Mucosa of gallbladder (tissue), 1 donor: ENCODE measurements at places on chromosomes 6 and 20. TPM values are rescaled to one million over a fixed set of nuclear protein-coding genes. Genes with fewer than 3 reads are reported as not detected.

- DNase-seq: peak; percentile 66
These were observed 7.1 kb upstream of the CAPN11 start for GRCh38 chr6:44151348-44152108.

DNA sequence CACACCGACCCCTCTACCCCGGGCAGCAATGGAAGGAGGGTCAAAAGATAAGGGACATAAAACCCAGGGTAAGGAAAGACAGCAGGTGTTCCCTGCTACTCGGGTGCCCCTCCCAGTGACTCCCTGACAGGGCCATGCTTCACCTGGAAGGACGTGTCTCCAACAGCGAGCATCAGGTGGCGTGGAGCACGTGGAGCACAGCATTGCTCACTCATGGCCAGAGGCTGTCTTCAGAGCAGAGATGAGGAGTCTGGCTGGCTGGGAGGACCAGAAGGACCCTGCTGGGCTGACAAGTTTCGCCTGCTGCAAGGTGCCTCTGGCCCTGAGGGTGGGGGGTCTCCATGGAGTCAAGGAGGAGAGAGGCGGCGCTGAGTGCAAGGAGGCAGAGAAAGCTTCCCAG lies 15.3 kb upstream of the CDH22 start:
- no peak for DNase-seq

DNA sequence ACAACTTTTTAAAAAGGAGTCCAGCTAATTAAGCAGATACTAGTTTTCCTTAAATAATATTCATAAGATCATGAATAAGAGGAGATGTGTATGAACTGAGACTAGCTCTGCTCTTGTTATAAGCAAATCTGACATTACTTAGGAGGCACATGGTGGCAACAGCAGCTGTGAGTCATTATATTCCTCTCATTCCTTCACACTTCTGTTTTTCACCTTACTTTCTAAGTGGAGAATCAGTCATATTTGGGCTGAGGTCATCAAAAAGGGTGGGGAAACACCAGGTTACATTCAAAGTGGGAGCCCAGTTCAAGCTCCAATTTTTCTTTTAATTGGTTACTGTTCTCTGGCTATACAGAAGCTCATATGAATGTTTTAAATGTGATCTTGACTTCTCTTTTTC lies 6.0 kb upstream of the RIPPLY2 start:
- DNase-seq: no peak

DNA sequence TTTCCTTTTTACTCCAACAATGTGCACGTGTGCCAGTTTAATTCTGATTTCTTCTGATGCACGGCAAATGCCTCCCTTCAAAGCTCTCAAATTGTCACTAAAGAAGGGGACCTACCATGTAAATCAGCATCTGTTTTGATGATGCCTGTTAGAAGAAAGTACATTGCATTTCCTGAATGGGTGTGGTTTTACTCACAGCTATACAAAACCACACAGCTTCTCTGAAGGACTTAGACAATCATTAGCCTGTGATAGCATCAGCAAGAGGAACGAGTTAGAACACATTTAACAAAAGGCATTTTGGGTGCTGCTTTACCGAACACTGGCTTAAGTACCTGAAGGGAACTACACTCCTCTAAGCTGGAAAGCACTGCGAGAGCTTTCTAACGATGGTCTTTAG lies 109.4 kb downstream of the ATXN1 start:
- no peak for DNase-seq

DNA sequence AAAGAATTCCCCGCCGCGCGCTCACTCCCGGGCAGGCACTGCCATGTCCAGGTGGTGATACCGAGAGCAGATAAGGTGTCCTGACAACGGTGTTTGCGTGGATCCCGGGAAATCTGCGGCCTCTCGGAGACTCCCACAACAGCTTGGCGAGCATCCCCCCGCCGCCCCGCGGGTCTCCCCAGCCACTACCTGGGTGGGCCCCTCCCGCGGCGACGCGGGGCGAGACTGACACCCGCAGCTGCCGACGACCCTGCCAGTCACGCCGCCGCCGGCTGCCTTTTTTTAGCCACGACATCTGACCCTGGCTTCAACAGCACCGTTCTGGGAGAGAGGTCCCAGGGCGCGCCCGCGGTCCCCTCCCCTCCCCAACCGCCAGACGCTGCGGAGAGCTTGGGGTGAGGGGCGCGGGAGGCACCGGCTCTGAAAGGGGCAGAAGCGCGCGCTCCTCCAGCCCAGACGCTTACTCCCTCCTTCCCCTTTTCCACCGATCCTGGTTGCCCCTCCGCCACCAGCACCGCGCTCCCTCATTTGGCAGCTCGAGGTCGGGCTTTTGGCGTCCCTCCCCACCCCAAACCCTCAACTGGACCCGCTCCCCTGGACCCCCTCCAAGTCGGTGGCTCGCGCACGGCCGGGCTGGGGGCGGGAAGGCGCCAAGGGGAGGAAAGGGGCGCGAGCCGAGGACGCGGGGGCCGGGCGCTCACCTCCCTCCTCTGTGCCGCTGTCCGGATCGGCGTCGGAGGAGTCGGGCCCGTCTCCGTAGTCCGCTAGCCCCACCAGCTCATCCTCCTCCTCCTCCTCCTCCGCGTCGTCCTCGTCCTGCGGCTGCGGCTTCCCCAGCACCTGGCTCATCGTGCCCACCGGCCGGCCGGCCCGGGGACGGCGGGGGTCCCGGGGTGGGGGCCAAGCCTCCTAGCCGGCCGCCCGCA lies 665 bp downstream of the RRAGD start:
- DNase-seq: peak; percentile 14

- peak; percentile 76 for DNase-seq
These were observed 18.2 kb upstream of the SRC start for GRCh38 chr20:37327748-37328147.

- DNase-seq: no peak
These were observed 4.4 kb downstream of the MOCS1 start for GRCh38 chr6:39929733-39930461.

DNA sequence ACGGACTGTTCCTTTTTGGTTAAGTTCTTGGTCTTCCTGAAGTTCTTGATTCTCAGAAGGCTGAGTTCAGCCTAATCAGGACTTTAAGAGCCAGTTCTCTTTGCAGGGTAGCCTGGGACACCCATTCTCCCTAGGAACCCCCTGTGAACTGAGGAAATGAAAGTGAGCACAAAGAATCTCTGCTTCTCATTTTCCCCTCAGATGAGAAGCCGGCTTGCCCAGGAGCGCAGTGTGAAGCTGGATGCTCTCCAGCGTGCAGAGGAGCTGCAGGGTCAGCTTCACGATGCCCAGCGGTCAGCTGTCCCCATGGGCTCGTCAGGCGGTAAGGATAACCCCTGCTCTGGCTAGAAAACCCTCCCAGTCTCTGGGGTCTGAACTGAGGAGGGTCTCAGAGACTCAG lies 34.0 kb downstream of the CD164 start:
- DNase-seq: no peak

GRCh38 chr6:89321131-89321970 lies 6.3 kb upstream of the GABRR2 start:
- DNase-seq: peak; percentile 51

- DNase-seq: no peak
These were observed 309.8 kb upstream of the SUPT3H start for GRCh38 chr6:45687570-45687969.

DNA sequence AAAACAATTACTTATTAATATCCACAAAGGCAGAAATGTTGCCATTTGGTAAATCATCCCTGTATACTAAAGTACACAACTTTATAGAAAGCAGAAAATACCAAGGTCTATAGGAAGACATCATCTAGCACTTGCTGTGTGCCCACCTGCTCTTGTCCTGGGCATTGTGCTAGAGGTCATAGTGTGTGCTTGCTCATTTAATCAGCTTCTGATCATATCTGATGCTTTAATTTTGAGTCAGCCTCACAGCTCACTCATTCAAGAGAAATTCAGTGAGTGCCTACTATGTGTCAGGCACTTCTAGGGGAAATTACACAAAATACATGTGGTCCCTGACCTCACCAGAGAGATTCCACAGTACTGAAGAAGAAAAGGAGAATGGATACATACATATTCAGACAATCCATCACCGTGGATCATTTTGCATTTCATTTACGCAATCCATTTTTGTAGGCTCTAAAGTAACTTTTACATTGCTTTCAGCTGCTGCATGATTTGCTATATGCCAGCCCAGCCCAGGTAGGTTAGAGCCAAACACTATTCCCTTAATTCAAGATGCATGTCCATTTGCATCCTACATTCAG lies 167.9 kb upstream of the MCHR2 start:
- no peak for DNase-seq

GRCh38 chr6:8900056-8900455 lies 464.7 kb upstream of the SLC35B3 start:
- DNase-seq: no peak

DNA sequence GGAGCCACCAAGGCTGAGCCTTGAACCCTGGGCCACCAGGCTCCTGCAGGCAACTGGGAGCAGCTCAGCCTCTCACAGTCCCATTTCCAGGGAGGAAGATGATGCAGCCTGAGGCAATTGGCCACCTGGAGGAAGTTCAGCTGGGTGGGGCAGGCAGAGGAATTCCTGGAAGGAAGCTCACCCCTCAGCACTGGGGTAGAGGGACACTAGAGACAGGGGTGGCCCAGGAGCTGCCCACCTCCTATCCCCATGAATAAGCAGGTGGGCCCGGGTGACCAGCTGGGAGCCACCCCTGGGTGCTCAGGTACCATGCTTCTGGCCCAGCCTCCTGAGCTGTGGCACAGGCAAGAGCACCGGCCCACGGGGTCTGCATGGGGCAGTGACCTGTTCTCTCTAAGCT lies 3.6 kb upstream of the HSPA12B start:
- no peak for DNase-seq

Gene PTGIS
- 101 TPM for total RNA-seq

Gene ARFGEF3
- 17.6 TPM for total RNA-seq

Gene OARD1
- total RNA-seq: 36.3 TPM

Gene IL17F
- total RNA-seq: not detected

Gene IL20RA
- 15.1 TPM for total RNA-seq

Gene PLA2G7
- 1.8 TPM for total RNA-seq
